ENCODE measurements at places on chromosomes 5 and 9.

DNA sequence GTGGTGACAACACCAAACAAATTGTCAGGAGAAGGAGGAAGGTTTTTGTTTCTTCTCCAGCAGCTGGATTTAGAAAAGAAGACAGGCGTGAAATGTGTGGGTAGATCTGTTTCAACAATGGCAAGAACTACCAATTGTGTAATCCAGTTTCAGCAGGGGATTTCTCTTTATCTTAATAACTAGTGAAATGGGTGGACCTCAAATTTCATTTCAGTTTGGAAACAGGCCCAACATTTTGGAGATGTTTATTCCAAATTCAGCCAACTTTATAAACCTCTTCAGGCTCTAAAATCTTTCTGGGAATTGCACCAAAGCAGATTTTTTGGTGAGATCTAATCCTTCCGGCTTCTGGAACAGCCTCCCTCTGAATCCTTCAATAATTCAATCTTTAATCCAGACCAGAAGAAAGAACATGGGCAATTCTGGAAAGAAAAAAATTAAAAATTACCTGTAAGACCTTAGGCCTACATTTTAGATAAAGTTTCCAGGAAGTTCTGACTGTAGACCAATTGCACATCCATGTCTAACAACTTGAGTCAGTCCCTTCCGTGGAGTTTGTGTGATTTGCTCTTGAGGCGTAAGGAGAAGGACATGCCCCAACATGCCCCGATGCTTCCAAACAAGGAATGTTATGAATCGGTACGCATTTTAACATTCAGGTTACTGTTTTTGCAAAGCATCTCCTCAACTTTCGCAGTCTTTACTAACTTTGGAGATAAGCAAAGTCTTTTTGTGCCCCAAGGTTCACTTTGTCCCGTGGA, 423.6 kb downstream of the IRX1 start:
- DNase-seq: no peak

GRCh38 chr5:143094087-143094521, 309.4 kb downstream of the NR3C1 start:
- no peak for DNase-seq

DNA sequence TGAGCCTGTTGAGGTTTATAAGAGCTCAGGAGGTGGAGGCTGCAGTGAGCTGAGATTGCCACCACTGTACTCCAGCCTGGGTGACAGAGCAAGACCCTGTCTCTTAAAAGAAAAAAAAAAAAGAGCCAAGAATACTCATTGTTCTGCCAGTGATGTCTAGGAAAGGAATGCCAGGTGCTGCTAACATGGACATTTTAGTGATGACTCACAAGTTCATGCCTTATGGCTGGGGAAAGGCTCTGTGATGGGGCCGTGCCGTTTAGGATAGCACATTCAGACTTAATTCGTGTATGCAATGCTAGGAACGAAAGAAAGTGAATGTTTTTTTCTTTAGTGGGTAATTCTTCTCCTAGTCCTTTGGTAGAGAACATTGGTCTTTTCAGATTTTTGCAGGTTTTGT, 134.2 kb downstream of the ARHGAP26 start:
- no peak for DNase-seq

- no peak for DNase-seq
Observed at GRCh38 chr9:16828340-16829281, 41.9 kb downstream of the BNC2 start.

DNA sequence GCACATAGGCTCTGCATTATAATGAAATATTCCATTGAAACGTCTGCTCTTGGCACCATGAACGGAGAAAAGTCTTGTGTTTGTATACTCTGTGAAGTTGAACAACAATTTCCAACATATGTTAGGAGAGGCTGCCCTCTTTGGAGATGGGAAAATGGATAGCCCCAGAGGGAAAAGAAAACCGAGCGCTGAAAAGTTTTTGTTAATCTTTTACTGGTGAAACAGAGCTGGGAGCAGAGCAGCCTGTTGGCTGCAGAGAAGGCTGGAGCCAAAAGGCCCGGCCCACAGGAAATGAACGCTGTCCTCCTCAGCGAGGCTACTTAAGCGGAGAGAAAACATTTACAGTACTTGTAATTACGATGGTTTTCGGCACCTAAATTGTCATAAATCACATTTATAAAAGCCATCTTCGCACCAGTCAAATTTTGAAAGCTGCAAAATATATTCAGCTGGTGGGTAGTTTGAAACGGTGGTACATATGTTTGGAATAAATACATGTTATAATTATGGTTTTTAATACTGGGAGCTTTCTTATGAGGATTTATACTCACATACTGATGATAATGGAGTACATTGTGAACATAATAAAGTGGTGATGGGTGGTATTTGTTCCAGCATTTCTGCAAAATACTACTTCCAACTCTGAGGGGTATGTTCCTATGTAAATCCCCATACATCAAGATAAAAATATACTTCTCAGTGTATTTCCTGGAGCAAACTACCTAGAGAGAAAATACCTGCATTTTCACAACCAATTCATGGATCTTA, 129.6 kb upstream of the CNTLN start:
- no peak for DNase-seq

DNA sequence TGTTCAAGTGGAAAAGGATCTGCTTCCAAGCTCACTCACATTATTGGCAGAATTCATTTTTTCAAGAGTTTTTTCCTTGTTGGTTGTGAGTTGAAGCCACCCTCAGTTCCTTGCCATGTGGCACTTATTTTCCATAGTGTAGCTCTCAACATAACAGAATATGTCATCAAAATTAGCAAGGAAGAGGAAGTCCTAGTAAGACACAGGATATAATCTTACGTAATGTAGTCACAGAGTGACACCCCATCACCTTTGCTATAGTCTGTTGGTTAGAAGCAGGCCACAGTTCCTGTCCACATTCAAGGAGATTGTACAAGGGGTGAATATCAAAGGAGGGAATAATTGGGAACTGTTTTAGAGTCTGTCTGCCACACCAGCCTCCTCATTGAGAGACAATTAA, 15.7 kb downstream of the IRGM start:
- no peak for DNase-seq

DNA sequence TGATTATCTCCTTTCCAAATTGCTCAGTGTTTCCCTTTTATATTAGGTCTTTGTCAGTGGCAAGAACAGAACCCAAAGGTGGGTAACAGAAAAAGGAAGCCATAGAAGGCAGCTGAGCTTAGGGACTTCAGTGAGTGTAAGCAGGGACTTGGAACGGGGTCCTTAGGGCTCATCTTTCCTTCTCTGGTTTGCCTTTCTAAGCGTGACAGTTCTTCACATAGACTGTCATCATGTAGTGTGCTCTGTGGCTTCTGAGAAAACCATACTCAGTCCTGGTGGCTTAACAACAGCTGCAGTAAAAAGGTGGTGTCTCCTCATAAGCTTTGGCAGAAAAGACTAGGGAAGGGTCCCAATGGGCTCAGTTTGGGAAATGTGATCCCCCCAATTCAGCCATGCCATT, 108.8 kb downstream of the SLC12A2 start:
- DNase-seq: no peak

DNA sequence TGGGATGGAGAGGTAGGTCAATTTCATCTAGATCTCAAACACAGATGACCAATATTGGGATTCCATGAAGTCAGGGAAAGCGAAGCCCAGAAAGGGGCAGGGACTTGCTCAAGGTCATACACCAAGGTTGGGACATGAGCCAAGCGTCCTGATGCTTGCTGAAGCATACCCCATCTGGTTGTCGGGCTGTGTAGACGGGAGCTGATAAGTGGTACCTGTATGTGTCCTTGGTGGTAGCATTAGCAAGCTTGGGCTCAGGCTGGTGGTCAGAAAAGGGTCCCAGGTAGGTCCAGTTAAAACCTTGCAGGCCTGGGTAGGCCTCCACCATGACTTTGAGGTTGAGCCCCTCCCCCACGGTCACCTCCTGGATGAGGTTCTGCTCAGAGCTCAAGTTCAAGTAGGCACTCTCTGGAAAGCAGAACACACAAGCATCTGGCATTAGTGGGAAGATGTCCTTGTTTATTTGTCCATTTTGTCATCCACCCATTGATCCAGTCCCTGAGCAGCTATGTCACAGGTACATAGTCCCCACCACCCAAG, 13.2 kb downstream of the CSF1R start:
- no peak for DNase-seq

DNA sequence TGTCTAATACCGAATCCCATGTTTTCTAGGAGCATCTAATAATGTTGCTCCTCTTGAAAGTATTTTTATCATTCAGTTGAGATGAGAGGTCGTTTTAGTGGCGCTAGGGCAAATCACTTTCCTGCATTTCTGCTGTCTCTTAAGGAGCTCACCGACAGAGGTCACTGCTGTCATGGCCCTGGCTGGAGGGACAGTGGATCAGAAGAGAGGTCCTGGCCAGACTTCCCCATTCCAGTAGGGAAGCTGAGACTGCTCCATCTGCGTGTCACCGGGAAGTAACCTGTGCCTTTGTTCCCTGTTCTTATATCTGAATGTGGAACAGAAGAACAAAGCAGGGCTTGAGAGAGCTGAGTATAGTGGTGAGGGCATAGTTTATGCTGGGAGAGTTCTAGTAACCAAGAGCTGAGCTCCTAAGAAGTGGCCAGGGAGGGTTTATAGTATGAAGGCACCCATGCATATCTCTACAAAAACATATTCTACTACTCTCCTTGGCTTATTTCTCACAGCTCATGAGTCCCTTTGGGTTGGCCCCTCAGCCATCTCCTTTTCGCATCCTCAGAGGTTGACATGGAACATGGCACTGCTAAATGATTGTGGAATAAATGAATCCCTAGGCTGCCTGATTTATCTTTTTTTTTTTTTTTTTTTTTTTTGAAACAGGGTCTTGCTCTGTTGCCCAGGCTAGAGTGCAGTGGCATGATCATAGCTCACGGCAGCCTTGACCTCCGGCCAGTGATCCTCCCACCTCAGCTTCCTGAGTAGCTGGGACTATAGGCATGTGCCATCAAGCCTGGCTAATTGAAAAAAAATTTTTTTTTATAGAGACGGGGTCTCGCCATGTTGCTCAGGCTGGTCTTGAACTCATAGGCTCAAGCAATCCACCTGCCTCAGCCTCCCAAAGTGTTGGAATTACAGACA, 27.2 kb downstream of the ATP6V0E1 start:
- DNase-seq: no peak

DNA sequence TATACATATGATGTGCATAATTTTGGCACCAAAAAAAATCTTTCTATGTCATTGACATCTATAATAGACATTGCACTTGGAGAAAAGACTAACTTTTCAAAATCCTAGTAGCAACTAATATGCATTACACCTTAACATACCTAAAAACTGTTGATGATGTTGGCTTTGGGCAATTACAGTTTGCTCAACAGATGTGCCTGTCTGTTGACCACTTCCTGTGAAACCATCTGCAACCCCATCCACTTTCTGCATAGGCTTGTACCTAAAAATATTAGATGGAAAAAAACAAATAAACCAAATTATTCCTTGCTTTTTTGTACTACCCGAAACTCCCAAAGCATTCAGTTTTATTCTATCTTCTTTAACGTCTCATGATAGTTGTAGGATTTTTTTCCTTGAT, 248.6 kb downstream of the RFX3 start:
- DNase-seq: no peak

DNA sequence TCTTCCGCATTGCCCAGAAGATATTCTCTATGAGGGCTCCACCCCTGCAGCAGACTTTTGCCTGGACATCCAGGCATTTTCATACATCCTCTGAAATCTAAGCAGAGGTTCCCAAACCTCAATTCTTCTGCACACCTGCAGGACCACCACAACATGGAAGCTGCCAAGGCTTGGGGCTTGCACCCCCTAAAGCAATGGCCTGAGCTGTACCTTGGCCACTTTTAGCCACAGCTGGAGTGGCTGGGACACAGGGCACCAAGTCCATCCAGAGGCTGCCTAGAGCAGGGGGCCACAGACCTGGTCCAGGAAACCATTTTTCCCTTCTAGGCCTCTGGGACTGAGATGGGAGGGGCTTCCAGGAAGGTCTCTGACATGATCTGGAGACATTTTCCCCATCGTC, 60.7 kb downstream of the ADAMTSL1 start:
- DNase-seq: no peak

- DNase-seq: no peak
Observed at GRCh38 chr5:30900367-30900766, 293.1 kb upstream of the CDH6 start.

DNA sequence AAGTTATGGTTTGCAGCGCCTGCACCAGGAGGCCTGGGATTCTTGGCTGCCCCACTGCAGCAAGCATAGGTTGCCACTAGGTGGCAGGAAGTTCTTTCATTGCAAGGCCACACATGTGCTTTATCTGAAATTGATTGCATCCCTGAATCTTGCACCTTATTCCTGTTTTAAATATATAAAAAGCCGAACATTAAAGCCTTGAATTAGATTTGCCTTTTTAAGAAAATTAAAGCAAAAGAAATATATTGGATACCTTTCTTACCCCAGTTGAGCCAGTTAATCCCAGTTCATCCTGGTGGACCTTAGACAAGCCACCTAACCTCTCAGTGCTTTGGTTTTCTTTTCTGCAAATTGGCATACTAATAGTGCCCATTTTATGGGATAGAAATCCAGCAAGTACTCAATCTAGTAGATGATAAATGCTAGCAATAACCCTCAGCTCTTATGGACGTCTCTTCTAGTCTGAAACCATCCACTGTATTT, 6.3 kb upstream of the TRMT10B start:
- DNase-seq: no peak

GRCh38 chr5:58255386-58255785, 204.5 kb downstream of the PLK2 start:
- DNase-seq: no peak
